ENCODE measurements at places on chromosomes 12 and 14. TPM values are rescaled to one million over a fixed set of nuclear protein-coding genes. Genes with fewer than 3 reads are reported as not detected.
A peak's percentile ranks its signal among the peaks of the same experiment; 100 is the strongest.

DNA sequence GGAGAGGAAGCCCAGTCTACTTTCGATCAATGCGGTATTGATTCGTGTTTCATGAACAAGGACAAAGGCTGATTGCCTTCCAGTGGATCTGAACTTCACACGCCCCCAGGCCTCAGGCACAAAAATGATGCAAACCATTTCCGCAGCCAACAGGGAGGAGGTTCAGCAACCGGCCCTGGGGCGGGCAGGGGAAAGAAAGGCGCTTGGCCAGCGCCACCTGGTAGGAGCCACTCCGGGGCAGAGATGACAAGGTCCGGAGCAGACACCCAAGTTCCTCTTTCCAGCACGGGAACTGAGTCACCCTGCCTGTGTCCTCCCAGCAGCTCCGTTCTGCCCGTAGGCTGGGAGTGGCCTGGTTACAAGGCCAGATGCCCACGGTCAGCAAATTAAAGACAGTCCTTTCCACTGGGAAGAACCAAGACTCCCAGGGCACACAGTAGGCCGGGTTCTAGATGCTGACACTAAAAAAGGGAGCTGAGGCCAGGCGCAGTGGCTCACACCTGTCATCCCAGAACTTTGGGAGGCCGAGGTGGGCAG lies 136.3 kb downstream of the SCARB1 start:
- DNase-seq: peak; percentile 96

- DNase-seq: no peak
Measured at GRCh38 chr14:80770114-80770908, 171.2 kb downstream of the CEP128 start.

GRCh38 chr12:121815263-121815662 lies 11.5 kb downstream of the SETD1B start:
- no peak for DNase-seq

DNA sequence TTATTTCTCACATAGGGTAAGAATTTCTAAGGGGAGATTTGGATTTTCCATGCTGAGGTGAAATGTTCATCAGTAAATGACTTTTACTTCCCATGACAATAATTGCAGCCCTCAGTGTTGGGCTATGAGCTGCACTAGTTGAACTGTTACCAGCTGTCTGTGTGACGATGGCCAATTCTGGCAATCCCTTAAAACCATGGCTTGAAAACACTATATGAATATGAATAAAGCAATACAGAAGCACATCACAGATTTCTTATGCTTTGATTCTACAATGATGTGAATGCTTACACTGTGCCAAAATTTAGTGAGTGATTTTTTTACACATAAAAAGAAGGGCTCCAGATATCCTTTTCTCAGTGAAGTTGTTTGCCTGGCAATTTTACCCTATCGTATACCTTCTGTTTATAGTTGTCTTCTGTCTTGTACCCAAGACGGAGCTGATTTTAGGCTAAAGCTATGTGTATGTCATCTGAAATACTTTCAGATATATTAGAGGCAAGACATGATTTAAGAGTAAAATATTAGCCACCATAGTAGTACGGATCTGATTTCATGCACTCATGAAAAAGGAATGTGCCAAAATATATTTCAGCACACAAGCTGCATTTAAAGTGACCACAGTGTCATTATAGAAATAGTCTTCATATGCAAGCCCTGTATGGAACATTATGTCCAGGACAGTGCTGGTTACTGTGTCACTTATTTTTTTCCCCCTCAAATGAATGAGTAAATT lies 52.0 kb downstream of the SLC38A4 start:
- DNase-seq: no peak

- DNase-seq: no peak
Measured at GRCh38 chr14:92706386-92706785, 42.0 kb downstream of the LGMN start.

DNA sequence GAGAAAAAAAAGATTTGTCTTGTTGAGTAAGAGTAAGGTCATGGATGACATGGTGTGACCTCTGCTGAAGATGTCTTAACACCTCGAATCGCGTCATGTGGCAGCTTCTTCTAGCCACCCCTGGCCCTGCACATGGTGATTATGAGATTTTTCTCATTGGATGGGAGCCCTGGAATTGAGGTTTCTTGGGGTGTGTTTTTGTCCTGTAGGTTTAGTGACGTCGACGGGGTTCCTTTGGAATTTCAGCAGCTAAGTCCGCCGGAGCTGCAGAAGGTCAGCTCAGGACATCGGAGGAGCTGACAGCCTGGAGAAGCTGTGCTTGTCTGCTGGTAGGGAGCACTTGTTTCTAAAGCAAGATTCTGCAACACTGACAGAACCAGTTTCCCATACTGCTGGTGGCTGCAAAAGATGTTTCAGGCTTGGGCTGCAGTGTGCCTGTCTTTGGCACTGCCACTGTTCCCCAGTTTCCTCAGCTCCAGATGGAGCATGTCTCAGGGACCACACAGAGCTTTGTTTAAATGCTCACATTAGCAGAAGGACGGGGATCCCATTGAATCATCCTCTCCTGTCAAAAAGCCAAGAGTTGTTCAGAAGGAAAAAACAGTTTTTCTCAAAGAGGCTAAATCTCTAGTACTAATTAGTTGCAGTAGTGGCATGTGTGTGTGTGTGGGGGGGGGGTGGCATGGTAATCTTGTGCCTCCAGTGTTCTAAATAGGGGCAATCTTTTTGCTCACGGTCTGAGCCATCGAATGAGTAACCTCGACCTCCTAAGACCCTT lies 5.2 kb upstream of the FOS start:
- no peak for DNase-seq

DNA sequence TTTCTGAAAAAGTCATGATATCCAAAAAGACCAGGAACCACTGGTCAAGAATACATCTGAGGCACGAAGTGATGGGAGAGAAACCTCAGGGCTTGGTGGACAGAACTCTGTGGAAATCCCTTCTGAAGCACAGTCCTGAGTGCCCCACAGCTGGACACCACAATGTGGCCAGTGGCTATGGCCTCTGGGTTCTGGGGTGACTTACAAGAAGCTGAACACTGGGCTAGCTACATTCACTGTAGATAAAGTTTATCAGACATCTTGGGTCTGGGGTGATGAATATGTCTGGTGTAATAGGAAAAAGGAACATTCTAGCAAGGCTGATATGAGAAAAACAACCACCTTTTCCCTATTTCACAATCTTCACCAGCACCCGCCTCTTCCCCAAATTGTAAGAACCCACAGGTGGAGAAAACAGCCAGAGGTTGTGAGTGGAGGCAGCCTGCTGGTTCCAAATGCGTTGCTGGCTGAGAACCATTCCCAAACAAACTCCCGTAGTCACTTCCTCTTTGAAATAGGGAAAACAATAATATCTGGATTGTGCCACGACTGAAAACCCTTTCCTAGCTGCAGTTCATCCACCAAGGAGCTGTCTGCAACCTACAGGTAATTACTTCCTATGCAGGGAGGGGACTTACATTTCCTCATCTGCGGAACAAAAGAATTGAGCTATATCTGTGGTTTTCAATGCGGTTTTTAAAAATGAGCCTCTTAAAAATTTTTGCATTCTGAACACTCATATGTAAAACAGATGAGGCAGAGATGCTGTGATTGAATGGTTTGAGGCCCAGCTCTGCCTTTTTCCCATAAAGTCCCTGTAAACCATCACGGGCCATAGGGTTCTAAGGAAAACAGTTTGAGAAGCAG lies 193.6 kb downstream of the SLC41A2 start:
- no peak for DNase-seq

GRCh38 chr12:54879579-54879978 lies 25.3 kb downstream of the MUCL1 start:
- no peak for DNase-seq

DNA sequence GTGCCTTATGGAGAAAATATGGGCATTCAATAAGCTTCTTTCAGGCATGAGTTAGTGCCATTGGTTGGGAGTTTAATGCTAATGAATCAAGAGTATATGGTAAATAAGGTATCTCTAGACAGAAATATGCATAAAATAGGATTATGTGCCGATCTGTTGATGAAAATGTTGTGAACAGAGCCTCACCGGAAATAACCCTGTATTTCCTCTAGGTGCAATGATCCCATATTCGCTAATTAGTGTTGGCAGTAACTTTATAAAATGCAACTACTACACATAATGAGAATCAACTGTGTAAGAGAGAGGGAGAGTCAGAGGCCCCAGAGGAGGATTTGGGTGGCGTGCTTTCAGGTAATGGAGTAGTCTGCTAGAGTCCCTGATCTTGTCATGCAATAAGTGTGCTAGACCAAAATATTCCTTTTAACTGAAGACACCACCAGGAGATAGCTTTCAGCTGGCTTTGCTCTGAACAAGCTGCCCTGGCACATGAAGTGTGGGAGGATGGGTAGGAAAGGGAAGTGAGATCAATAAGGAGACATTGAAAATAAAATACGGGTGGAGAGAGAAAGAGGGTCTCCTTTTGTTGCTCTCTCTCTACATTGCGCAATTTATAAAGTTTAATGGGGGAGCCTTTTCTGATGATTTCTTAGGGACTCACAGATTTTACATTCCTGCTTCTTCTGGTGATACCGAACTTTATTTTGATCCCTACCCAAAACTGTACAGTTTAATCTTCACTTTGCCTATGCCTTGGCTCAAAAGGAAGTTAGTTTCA lies 68.6 kb upstream of the PLXNC1 start:
- DNase-seq: no peak

MANSC4 gene
- not detected for total RNA-seq

RFX4 gene
- not detected for total RNA-seq

DNA sequence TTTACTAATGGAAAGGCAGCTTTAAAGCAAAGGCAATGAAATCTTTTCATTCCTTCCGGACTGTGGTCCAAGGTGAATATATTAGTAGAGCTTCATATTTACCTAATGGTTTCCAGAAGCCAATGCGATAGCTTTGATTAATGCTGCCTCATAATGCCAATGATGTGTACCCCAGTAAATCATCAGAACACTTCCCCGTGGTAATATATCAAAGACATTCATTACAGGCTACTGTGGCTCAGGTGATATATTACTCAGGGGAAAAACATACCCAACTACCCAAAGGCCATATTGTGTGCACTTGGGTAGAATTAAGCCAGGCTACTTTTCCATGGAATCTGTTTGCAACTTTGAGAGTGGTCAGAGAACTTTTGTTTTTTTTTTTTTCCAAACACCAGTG lies 69.4 kb upstream of the DACT1 start:
- DNase-seq: no peak

GRCh38 chr12:121911824-121912585 lies 6.4 kb upstream of the CFAP251 start:
- no peak for DNase-seq

SERPINA4 gene
- total RNA-seq: not detected

DNA sequence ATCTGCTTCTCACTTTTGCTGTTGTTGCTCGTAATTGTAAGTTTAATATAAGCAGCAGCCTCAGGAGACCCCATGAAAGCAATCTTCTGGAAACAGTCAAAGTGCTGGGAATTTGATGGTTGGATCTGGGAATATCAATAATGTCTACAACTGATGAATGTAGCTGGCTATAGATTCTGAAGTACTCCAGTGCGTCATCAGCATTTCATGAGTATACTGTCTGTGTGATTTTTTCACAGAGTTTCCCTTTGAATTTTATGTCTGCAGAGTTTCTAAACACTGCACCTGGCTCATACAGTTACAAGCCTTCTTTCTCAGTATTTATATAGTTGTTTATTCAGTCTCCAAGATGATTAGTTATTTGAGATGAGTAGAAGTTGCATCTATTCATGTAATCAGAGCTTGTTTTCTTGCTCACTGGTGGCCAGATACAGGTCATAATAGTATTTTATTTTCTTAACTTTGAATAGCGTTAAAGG lies 222.3 kb downstream of the RAD51B start:
- no peak for DNase-seq

Data from dermis microvascular lymphatic vessel endothelial cell (primary cell).